ENCODE measurements at places on chromosomes 4 and X.

DNA sequence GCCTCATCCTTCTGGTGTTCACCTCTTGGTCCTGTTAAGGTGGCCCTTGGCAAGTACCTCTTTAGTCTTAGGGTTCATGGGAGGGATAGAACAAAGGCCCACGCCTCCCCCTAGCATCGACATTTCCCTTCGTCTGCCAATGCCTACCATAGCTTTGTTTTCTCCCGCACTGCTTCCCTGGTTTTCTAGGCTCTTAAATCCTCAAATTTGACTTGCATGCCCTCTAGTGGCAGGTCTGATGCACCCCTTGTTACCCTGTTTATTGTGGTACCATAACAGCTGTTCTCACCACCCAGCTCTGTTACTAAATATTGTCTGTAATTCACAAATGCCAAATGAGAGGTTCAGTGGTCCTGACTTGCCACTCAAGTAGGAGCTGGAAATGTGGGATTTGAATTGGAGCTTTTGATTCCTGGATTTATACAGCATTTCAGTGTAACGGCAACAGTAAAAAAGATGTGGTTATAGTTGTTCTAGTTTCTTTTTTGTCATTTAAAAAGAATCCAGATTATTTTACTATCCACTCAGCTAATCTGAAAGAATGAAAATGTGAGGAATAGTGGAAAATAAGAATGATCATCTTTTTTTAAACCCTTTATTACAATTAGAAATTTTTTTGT, 100.1 kb downstream of the REPS2 start:
- peak; percentile 51 for DNase-seq

GRCh38 chr4:74543231-74543781, 98.4 kb downstream of the AREG start:
- DNase-seq = no peak

GRCh38 chr4:82694046-82694445, 104.5 kb downstream of the SCD5 start:
- no peak for DNase-seq

- peak; percentile 10 for DNase-seq
These were observed at the start of gene ZCCHC12 for GRCh38 chrX:118823263-118824172. TSS of gene ZCCHC12 (plus strand) at chrX:118823824. CDS start at chrX:118825245, 1,421 bp downstream.

- DNase-seq = peak; percentile 45
These were observed 373.6 kb downstream of the MID1IP1 start for GRCh38 chrX:39174772-39175417.

DNA sequence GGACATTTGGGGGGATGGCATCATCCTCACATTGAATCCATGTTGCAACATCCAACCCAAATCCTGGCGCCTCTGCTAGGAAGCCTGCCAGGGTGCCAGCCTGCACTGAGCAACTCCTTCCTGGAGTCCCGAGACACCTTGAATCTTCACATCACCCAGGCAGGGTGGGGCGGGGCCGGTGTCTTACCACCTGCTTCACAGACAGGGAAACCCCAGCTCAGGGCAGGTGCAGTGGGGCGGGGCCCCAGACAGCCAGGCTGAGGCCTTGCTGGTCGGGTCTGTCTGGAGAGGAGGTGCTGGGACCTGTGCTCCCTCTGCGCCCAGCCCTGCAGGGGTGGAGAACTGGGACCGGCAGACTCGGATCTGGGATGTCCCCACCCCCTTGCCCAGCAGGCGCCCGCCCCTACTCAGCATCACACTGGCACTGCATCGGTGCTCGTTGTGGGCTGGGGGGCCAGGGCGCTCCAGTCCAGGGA, 31.5 kb upstream of the HTRA3 start:
- no peak for DNase-seq

DNA sequence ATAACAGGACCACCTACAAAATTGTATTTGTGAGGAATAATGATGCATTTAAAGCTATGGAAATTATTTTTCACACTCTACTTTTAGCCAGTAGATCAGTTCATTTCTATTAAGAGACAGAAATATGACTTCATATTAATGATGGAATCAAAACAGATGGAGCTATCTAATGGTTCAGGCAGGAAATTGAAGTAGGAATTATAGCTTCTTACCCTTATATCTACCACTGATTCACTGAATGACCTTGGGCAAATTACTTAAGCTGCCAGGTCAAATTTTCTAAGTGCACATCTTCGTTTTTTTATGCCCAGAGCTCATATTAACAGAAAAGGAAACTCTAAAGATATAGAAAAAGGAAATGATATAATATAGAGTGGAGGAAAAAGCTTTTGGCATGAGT, 323.1 kb downstream of the PCDH10 start:
- DNase-seq = no peak

GRCh38 chrX:39206399-39207145, 405.3 kb downstream of the MID1IP1 start:
- no peak for DNase-seq

DNA sequence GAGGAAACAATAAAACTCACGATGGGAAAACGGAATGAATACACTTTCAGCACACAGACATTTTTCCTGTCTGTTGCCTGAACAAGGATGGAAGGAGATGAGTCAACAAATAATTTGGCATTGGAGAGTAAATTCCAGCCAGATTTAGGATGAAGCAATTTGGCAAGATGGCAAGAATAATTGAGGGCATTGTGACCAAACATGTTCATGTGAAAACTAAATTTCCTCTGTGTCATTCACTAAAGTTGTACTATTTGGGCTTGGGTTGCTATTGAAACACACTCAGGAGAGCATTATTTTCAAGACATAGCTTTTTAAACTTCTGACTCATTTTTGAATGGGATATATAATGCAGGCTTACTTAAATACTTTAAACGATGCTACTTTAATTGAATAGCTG, 1614.4 kb downstream of the PCDH19 start:
- no peak for DNase-seq

GRCh38 chr4:8279321-8280157, 10.0 kb downstream of the HTRA3 start:
- no peak for DNase-seq

- no peak for DNase-seq
These were observed 50.8 kb upstream of the FBXW7 start for GRCh38 chr4:152586668-152587067.

GRCh38 chr4:155512817-155513216, 136.1 kb upstream of the MAP9 start:
- no peak for DNase-seq

GRCh38 chr4:66842724-66843088, 702.6 kb downstream of the CENPC start:
- DNase-seq = no peak

GRCh38 chrX:100600340-100600739, 15.6 kb downstream of the TNMD start:
- no peak for DNase-seq

DNA sequence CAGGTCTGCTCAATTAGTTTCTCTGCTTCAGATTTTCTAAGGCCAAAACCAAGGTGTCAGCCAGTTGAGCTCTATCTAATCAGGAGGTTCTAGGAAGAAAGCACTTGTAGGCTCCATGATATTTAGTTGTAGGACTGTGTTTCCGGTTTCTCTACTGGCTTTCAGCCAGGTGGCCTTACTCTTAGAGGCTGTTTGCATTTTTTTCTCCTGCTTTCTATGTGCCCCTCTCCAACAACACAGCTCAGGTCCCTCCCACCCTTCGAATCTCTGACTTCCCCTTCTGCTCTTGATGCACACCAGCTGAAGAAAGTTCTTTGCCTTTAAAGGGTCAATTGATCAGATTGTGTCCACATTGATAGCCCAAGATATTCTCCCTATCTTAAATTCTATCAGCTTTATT, 245.2 kb downstream of the RAB28 start:
- DNase-seq = no peak

DNA sequence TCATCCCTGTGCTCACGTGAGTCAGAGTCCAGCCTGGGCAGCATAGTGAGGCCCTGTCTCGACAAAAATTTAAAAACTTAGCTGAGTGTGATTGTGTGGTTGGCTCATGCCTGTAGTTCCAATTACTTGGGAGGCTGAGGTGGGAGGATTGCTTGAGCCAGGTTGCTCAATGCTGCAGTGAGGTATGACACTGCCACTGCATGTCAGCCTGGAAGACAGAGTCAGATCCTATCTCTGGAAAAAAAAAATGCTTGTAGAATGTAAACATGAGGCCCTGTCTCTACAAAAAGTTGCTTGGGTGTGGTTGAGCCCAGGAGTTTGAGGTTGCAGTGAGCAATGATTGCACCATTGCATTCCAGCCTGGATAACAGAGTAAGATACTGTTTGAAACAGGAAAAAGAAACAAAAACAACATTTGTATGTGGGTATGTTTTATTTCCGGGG, 11.3 kb upstream of the YTHDC1 start:
- DNase-seq = no peak

DNA sequence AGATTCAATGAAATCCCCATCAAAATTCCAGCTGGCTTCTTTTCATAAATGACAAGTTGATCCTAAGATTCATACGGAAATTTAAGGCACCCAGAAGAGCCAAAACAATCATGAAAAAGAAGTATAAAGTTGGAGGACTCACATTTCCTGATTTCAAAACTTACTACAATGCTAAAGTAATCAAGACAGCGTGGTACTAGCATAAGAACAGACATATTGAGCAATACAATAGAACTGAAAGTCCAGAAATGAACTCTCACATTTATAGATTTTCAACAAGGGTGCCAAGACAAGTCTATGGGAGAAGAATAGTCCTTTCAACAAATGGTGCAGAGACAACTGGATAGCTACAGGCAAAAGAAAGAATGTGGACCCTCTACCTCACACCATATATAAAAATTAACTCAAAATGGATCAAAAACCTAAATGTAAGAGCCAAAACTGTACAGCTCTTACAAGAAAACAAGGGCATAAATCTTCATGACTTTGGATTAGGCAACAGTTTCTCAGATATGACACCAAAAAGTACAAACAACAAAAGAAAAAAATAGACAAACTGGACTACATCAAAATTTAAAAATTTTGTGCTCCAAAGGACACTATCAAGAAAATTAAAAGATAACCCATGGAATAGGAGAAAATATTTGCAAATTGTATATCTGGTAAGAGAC, 28.5 kb downstream of the SASH3 start:
- DNase-seq = no peak

DNA sequence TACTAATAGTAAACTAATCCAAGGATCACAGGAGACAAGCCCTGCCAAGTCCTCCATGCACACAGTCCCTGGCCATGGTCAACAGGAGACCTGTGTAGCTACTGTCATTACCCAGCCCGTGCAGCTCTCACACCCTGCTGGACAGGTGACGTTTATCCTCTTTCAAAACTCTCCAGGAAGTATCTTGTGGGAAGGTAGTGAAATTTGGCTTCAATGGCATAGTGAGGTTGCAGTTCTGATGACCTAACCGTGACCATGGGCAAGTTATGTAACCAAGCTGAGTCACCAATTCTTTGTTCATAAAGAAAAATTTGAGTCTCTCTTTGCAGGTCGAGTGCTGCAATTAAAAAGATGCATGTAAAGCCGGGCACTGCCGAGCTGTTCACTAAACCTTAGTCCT, 11.3 kb upstream of the SLC2A9 start:
- no peak for DNase-seq

DNA sequence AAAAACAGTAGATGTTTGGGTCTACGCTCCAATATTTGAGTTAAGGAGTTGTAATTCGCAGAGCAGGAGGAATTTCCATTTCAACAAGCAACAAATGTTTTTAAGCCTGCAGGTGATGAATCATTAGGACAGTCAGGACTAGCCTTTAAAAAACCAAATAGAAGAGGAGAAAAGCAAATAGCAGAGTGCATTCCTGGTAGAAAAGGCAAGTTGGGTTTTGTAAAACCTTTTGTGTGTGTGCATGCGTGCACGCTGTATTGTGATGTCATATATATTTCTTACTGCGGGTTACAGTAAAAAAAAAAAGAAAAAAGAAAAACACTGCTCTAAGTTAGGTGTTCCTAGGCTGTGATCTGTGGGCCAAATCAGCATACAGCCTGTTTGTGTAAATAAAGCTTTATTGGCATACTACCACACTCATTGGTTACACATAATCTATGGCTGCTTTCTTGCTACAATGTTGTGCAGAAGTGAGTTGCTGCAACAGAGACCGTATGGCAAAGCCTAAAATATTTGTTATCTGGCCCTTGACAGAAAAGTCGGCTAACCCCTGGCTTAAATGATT, 135.6 kb downstream of the MID1 start:
- DNase-seq = no peak

- peak; percentile 11 for DNase-seq
These were observed 941.2 kb upstream of the TENM3 start for GRCh38 chr4:181301735-181302710.

DNA sequence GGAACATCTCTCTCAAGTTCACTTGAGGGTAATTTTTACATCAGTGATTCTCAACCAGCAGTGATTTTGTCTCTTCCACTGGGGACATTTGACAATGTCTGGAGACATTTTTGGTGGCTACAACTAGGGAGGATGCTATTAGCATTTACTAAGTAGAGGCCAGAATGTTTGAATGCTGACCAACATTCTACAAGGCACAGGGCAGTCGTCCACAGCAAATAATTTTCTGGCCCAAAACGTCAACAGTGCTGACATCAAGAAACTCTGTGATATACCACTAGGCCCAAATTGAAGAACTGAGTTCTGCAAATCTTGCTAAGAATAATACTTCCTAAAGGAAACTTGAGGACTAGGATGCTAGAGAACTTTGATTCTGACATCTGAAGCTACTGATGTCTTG, 7.1 kb downstream of the KLKB1 start:
- DNase-seq = no peak

- no peak for DNase-seq
These were observed 198.0 kb upstream of the EPHA5 start for GRCh38 chr4:65868096-65868824.

GRCh38 chr4:70725633-70726032, 3.9 kb downstream of the RUFY3 start:
- no peak for DNase-seq

GRCh38 chrX:10404436-10404835, 215.9 kb downstream of the MID1 start:
- no peak for DNase-seq

- no peak for DNase-seq
These were observed 338.4 kb upstream of the GNPDA2 start for GRCh38 chr4:45064741-45065140.

- DNase-seq = no peak
These were observed 41.2 kb upstream of the APLN start for GRCh38 chrX:129695937-129696336.

GRCh38 chr4:139196462-139196861, 19.4 kb upstream of the ELF2 start:
- no peak for DNase-seq

DNA sequence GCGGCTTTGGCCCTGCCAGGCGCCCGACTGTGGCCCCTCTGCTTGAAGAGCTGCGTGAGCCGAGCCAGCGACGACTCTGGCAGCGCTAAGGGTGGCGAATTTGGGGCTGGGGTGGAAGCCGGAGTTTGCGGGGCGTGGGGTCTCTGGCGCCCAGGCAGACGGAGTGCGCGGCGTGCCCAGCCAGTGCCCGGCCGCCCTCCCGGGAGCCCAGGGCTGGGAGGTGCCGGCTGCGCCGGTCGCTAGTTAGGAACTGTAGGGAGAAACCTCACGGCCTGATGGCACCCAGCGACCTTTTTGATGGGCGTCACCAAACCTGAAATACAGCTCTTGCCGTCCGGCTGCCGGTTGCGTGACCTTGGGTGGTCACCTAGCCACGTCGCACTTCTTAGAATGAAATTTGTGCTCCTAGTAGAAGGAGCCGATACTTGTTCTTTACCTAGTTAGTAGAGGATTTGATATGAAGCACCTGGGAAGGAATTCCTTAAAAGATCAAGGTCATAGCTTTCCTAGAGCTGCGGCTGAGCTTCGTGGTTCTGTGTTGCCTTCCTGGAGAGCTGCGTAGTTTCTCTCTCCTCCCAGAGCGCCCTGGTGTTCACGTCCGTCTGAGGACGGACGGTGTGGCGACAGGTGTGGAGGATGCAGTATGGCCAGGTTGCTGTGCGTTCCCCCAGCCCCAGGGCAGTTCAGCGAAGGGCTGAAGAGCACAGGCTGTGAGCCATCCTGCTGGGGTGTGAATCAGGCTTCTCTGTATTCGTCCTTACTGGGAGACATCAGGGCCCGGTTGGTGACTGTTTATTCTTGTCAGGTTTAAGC, 680 bp downstream of the MAEA start:
- DNase-seq = no peak

All from activated CD4-positive, alpha-beta T cell treated with anti-CD3 and anti-CD28 coated beads, Interleukin-2, amount 50 U/mL, for 16 hours (primary cell).